CMK (cell line): ENCODE measurements at places on chromosomes 13 and 19.
A peak's percentile ranks its signal among the peaks of the same experiment; 100 is the strongest.

DNA sequence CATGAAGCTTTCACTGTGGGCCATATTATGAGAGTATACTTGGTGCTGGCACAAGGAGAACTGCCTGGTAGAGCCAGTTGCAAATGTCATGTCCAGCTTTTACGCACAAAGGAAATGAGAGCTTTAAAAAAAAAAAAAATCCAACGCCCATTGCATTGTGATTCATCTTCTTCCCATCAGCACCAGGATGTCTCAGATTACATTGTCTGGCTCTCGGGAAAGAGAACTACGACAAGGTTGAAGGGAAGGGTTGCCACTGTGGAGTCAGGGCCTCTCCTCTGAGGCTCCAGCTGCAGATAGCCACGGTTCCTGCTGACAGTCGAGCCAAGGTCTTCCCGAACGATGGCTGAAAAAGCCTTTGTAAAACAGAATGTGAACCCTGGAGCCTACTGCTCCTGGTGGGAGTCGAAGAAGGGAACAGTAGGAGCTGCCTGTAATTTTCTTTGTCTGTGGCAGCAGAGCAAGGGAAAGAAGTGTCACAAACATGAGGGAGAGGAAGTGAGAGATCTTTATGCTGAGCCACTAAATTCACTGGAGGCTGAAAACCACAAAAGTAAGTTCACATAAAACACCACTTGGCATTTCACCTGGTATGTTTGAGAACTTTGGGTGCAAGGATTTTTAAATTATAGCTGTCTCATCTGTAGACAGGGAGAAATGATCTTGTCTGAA lies 704.7 kb downstream of the DIAPH3 start:
- DNase-seq: no peak

DNA sequence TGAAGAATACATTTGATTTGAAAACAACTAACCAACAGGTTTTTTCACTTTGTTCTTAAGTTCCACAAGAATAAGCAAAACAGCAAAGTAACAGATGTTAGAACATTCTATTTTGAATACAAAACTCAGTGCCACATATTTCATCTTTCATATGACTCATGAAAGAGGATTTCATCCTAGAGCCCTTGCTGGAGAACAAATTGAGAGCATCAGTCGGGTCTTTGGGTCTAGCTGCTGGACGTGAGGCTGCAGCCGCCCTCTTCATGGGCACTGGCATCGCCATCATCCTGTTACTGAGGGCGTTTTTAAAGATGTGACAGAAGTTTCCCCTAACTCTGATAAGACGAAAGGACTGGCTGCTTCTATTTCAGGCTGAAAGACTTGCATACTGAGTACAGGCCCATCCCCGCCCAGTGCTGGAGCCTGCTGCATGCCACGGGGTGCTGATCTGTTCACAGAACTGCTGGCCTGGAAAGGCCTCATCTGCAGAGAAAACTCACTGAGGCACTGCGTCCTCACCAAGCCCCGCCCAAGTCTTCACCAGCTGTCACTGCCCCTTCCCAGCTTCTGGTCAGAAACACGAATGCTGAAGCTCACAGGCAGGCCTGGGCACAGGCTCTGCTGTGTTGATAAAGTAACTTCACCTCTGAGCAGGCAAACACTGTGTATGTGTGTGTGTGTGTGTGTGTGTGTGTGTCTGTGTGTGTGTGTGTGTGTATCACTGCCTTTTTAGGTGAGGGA lies 101.4 kb downstream of the TUBGCP3 start:
- no peak for DNase-seq

DNA sequence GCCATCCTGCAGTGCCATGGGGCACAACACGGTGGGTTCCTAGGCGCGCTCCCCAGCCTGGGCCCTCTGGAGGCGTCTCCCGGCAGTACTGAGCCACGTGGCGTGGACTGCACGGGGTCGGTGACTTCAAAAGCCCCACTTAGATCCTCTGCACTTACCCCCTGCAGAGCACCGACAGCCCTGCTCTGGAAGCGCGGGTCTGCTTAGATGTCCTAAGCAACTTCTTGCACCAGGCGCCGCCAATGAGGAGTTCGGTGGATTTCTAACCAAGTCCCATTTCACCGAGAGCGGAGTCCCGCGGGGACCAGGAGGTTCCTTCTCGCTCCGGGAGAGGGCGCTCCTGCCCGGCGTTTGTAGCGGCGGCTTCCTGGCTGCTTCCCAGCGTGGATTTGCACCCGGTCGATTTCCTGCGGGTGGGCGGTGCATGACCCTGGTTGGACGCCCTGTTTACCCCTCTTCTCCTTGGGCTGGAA lies 25.2 kb upstream of the ZNF845 start:
- DNase-seq: no peak

GRCh38 chr19:46402725-46403124 lies 10.6 kb downstream of the CCDC8 start:
- DNase-seq: no peak

DNA sequence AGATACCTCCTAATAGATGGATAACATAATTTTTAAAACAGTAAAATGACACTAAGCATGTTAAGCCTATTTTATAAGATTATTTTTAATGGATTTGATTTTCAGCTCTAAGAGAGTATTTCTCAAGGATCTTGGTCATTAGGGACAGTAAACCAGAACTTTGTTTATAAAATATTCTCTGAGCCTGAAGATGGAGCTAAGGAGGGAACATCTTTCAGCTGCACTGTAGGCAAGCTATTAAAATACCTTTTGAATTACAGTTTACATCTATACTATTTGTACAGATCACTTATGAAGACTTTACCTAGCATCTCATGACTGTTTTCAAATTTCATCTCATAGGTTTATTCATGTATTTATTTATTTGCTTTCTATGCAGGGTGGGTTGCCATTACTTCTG lies 345.3 kb downstream of the MYO16 start:
- DNase-seq: no peak

DNA sequence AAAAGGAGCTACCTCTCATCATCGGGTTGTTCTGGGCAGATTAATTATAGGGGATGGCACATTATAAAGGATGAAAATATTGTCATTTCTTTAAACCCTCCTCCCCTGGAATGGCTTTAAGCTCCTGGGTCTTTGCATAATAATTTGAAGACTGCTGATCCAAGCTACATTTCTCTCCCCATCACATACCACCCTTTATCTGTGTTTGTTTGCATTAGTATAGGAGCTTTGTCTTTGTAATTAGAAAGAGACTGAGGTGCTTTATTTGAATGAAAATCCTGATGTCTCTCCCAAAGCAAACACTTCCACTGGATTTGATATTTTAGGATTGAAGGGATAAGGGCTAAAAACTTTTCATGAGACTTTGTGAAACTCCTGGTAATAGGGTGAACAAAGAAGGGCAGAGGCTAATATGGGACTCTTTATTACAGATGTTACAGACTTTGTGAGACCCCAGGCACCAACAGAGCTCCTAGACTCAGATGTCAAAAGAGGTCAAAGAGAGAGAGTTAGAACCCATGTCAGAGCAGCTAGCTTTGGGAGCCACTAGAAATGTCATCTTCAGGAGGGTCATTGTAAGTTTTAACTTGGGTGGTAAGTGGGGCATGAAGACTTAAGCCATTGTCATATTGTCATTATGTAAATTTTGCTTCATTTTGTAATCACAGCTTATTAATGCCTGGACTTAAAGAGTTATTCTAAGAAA lies 75.3 kb upstream of the RXFP2 start:
- DNase-seq: no peak

DNA sequence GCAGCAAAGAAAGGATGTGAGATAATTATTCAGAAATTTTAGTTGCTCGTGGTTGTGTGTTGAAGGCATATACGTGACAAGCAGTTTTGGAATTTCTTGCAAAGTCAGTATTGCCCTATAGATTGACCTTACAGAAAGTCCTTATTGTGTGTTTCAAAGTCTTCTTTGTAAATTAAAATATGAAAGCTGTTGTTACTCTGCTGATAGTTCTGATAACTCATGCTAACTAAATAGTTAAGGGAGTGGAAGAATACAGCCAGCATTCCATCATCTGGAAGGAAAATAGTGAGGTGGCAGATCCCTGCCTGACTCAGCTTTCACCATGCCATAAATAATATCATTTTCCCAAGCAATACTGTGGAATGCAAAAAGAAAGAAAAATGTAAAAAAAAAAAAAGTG lies 27.2 kb downstream of the WASF3 start:
- no peak for DNase-seq

- no peak for DNase-seq
Measured at GRCh38 chr13:113756441-113757097, 2.5 kb upstream of the TMEM255B start.

- no peak for DNase-seq
Measured at GRCh38 chr19:16423891-16424290, 47.9 kb downstream of the EPS15L1 start.

DNA sequence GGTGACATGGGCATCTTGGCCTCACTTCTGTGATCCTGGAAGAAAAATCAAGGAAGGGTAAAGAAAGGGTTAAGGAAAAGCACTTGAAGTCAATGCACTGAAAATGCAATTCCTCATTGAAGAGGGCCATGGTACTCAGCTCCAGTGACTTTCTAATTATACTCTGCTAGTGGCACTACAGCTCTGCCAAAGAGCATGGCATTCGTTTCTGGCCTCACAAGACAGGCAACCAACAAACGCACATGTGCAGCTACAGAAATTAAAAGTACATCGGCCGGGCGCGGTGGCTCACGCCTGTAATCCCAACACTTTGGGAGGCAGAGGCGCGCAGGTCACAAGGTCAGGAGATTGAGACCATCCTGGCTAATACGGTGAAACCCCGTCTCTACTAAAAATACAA lies 21.8 kb downstream of the SACS start:
- no peak for DNase-seq

DNA sequence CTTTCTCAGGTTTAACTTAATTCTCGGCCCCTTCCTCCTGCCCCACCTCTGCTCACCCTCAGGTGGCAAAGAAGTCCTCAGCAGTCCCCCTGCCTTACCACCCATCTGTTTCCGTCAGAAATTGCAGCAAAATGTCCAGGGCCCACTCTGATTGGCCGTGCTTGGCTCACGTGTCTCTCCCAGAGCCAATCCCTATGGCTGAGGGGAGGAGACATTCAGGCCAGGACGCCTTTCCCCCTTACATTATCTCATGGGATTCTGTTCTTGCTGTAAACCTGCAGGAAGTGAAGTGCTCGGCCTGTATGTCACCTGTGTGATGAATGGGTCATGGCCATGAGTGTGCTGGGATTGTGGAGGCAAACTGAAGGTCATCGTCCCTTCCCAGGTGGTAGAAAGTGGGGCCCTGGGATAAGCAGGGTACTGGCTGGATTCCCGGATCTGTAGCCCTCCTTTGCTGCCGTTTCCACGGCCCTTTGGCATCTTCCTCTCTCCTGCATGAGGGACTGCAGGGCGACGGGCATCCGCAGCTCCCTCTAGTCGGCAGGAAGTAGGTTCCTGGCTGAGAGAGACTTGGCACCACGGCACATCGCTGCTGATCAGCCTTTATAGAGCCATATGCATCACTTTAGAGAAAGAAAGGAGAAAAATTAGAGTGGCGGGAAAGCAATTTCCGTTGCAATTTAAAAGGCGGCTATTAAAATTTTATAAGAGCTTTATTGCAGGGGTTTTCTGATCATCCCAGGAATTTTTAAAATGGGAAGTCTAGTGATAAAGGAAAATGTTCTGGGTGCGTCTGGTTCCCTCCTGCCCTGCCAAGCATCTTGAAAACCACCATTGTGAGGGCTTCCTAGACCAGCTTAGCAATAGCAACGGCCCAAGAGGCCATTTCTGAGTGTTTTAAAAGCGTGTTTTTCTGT lies 118.2 kb downstream of the SIPA1L3 start:
- DNase-seq: no peak

DNA sequence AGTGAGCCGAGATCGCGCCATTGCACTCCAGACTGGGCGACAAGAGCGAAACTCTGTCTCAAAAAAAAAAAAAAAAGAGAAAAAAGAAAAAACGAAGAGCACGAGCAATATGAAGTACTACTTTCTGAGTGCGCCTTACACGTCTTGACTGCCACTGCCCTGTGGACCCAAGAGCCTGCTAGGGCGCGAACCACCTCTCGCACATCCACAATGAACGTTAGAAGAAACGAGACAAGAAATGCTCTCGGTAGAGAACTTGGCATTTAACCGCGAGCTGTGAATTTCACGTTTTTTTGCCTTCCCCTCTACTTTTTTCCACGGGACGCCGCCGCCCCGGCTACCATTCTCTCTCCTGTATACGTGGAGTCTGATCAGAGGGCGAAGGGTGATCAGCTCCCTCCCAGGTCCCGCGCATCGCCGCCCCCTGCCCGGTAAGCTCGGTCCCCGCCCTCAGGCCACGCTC lies 454 bp downstream of the TIMM44 start:
- DNase-seq: no peak

DNA sequence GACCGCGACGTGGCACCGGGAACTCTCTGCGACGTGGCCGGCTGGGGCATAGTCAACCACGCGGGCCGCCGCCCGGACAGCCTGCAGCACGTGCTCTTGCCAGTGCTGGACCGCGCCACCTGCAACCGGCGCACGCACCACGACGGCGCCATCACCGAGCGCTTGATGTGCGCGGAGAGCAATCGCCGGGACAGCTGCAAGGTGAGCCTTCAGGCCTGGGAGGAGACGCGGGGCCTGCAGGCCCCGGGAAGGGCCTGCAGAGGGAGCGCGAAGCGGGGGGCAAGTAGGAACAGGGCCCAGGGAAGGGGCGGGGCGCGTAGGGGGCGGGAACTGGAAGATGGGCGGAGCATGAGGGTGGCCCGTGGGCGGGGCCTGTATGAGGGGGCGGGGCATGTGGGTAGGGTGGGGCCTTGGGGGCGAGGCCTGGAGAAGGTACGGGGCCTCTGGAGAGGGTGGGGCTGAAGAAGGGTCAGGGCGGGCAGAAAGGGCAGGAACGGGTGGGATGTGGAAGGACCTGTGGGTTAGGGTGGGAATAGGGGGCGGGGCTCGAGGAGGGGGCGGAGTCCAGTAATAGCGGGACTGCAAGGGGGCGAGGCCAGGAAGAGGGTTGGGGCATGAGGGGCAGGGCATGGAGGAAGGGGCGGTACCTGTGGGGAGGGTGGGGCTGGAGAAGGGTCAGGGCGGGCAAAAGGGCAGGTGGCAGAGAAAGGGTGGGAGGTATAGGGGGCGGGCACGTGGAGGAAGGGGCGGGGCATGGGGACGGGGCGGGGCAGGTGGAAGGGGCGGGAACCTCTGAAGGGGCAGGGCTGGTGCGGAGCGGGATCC lies 2.5 kb downstream of the CFD start:
- DNase-seq: peak; percentile 94

GRCh38 chr19:13981988-13982501 lies 24.1 kb downstream of the RFX1 start:
- no peak for DNase-seq

GRCh38 chr13:97621631-97622030 lies 187.7 kb downstream of the RAP2A start:
- DNase-seq: no peak

GRCh38 chr19:11168568-11168967 lies 13.0 kb upstream of the SPC24 start:
- no peak for DNase-seq

DNA sequence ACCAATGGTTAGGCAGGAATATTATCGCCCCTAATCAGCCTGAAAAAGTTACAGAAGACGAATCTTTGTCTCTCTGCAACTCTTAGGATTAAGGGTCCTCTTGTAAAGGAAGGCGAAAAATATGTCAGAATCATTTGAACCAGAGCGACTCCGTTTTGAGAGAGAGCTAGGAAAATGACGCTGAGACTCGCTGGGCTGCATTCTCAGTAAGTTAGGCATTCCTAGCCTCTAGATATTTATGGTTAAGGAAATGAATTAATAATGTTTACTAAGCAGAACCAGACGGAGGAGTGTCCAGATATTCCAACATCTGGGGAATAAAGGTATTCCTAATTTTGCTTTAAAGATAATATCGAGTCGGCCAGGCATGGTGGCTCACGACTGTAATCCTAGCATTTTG lies 755 bp upstream of the ZNF726 start:
- DNase-seq: no peak
